ENCODE measurements at places on chromosomes 7 and 10. TPM values are rescaled to one million over a fixed set of nuclear protein-coding genes. Genes with fewer than 3 reads are reported as not detected.

Gene CFAP70
- polyA plus RNA-seq, result 0.31 TPM

Gene SAMD8
- 4.3 TPM for polyA plus RNA-seq

Gene FGL2
- polyA plus RNA-seq, result 19.1 TPM

Gene PTF1A
- 3.4 TPM for polyA plus RNA-seq

Gene MARCHF5
- polyA plus RNA-seq, result 16.4 TPM

Gene HABP2
- polyA plus RNA-seq, result 5.3 TPM

Gene AGAP5
- polyA plus RNA-seq, result 4.7 TPM

Gene CALD1
- 172 TPM for polyA plus RNA-seq

Gene ZNF853
- polyA plus RNA-seq, result 1.6 TPM

Gene PRSS37
- not detected for polyA plus RNA-seq

DNA sequence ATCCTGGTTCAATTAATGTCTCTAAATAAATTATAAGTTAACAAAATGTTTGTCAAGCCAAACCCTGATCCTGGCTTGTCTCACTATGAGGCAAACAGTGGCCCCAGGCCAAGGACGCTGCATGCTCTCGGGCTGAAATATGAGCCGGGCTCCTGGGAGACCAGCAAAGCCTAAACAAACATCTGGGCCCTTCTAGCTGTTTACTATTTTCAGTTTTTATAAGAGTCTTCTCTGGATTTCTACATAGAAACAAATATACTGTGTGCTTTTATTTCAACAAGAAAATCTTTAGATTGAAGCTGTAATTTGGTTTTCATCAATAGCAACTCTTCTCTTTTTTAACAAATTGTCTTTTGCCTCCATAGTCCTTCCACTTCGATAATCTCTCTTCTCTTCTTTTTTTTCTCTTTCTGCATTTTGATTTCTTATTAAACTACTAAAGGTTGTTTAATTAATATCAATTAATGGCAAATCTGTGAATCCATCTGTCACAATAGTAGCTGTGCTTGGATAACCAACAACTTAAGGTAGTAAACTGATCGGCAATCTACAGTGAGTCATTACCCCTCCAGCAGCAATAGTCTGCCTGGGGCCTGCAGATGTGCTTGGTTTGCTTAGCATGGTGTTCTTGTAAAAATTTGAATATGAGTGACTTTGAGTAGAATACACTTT, 83.3 kb upstream of the DNAJC1 start:
- peaks cover 9% of the 10 kb centered on the region for H3K4me1 ChIP-seq
- peak; percentile 92 for DNase-seq
- H3K27ac ChIP-seq, result no peak overlapping the region
- H3K36me3 ChIP-seq, result no peaks in the 10 kb centered on the region
- H3K27me3 ChIP-seq, result no peaks in the 10 kb centered on the region

DNA sequence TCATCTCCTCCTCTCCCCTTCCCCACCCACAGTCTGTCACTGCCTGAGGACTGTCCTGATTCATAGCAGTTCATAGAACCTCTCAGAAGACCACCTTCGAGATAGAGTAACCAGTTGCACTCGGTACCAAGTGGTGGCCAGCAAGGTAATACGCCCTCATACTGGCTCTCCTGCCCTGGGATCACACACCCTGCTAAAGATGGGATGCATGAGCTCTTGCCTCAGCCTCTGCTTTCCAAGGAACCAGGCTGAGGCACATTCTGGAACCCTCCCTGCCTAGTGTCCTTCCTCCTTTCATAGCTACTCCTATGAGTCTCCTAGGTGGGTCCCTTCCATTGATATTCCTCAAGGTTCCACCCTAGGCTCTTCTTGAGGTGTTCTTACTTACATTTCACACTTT, 15.5 kb downstream of the CFAP43 start:
- H3K27me3 ChIP-seq, result no peaks in the 10 kb centered on the region
- H3K4me3 ChIP-seq, result no peak overlapping the region
- DNase-seq, result no peak
- H3K36me3 ChIP-seq, result no peaks in the 10 kb centered on the region
- no peak overlapping the region for H3K27ac ChIP-seq

DNA sequence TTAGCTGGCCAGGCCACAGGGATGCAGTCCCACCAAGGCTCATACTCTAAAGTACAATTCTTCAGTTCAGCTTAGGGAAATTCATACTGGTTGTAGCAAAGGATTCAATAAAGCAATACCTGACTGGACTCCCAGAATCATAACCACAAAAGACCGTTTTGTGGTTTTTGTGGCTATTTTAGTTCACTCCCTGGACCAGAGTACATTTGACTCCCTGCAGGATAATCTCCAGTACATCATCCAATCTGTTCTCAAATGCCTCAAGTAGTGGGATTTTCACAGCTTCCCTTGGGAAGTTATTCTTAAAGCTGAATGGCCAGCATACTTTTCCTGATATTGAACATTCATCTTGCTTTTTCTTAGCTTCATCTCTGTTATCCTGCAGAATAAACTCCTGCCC, 29.3 kb upstream of the YAE1 start:
- no peak for DNase-seq
- H3K4me1 ChIP-seq, result no peaks in the 10 kb centered on the region
- no peak overlapping the region for H3K4me3 ChIP-seq
- H3K36me3 ChIP-seq, result no peaks in the 10 kb centered on the region

DNA sequence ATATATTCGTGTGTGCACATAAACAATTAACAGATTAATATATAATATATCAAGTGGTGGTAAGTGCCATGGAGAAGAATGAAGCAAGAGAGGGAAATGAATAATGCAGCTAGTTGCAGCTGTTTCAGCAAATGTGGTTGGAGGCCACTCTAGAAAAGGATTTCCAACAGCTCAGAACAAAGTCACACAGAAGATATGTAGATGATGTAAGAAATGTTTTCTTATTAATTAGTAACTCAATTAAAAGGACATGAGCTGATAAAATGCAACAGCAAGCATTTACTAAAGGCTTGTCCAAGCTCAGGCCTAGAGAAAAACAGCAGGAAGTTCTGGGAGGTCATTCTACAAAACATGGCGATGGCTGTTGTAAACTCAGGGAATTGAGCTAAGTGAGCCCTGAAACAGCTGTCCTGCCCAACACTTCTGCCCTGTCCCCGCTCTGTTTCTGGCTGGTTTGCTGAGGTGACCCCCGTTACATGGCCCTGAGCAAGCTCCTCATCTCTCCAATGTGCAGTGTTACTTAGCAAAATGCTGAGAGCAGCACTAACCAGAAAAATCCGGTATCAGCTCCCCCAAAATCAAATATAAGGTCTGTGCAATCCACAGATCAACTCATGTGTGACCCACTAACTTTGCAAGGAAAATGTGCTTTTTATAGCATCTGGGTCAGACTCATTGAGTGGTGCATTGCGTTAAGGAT, 23.4 kb upstream of the C10orf67 start:
- H3K27ac ChIP-seq, result no peak overlapping the region
- H3K4me1 ChIP-seq, result peaks cover 13% of the 10 kb centered on the region
- H3K27me3 ChIP-seq, result no peaks in the 10 kb centered on the region
- H3K4me3 ChIP-seq, result no peak overlapping the region
- DNase-seq, result no peak

GRCh38 chr7:90736968-90737939, 141.1 kb downstream of the CDK14 start:
- H3K4me1 ChIP-seq, result no peaks in the 10 kb centered on the region
- H3K27me3 ChIP-seq, result no peaks in the 10 kb centered on the region
- H3K36me3 ChIP-seq, result peaks cover 10% of the 10 kb centered on the region
- no peak for DNase-seq

- no peak overlapping the region for H3K27ac ChIP-seq
- peaks cover 42% of the 10 kb centered on the region for H3K36me3 ChIP-seq
- no peaks in the 10 kb centered on the region for H3K27me3 ChIP-seq
- no peak for DNase-seq
- no peaks in the 10 kb centered on the region for H3K4me1 ChIP-seq
Measured at GRCh38 chr10:63156236-63156635, 23.1 kb downstream of the NRBF2 start.

- no peaks in the 10 kb centered on the region for H3K27me3 ChIP-seq
- DNase-seq, result no peak
- H3K4me1 ChIP-seq, result peaks cover 34% of the 10 kb centered on the region
- H3K27ac ChIP-seq, result no peak overlapping the region
- H3K4me3 ChIP-seq, result no peak overlapping the region
- H3K36me3 ChIP-seq, result peaks cover 5% of the 10 kb centered on the region
Measured at GRCh38 chr10:88901206-88901983, 21.4 kb downstream of the STAMBPL1 start.

- H3K27ac ChIP-seq, result no peak overlapping the region
- no peak for DNase-seq
- no peaks in the 10 kb centered on the region for H3K4me1 ChIP-seq
- H3K27me3 ChIP-seq, result no peaks in the 10 kb centered on the region
- no peak overlapping the region for H3K4me3 ChIP-seq
- no peaks in the 10 kb centered on the region for H3K36me3 ChIP-seq
Measured at GRCh38 chr7:103637094-103637493, 191.1 kb upstream of the SLC26A5 start.

GRCh38 chr10:104582602-104582951, 58.5 kb upstream of the SORCS3 start:
- no peaks in the 10 kb centered on the region for H3K4me1 ChIP-seq
- no peak for DNase-seq
- H3K4me3 ChIP-seq, result no peak overlapping the region
- no peaks in the 10 kb centered on the region for H3K36me3 ChIP-seq

DNA sequence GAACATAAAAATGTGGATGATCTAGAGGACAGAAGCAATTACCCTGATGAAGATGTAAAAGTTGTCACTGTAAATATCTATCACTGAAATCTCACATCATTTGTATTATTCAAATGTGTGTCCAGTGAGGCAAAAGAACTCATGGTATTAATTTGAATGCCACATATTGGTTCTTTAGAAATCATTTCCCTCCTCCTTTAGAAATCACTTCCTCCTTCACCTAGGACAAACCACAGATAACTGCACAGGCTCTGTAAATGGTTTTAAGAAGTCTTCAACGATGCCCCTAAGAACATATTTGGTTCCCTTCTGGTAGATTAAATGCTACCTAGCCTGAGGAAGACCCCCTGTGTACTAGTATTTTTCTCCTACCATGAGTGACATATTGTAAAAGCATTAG, 33.1 kb upstream of the ZNF518A start:
- no peak overlapping the region for H3K27ac ChIP-seq
- no peak overlapping the region for H3K4me3 ChIP-seq
- no peaks in the 10 kb centered on the region for H3K36me3 ChIP-seq
- H3K4me1 ChIP-seq, result no peaks in the 10 kb centered on the region

GRCh38 chr7:128120976-128121490, 89.8 kb upstream of the LRRC4 start:
- no peak for DNase-seq
- no peak overlapping the region for H3K4me3 ChIP-seq
- H3K36me3 ChIP-seq, result no peaks in the 10 kb centered on the region
- H3K4me1 ChIP-seq, result no peaks in the 10 kb centered on the region

- H3K4me3 ChIP-seq, result peak overlapping the region; percentile 7
- peak; percentile 95 for DNase-seq
- peaks cover 72% of the 10 kb centered on the region for H3K4me1 ChIP-seq
- peak overlapping the region; percentile 89 for H3K27ac ChIP-seq
Measured at GRCh38 chr10:110501142-110501937, 3.6 kb downstream of the DUSP5 start.

GRCh38 chr7:149707448-149707886, 65.9 kb downstream of the ZNF467 start:
- no peaks in the 10 kb centered on the region for H3K27me3 ChIP-seq
- no peaks in the 10 kb centered on the region for H3K36me3 ChIP-seq
- no peak overlapping the region for H3K4me3 ChIP-seq
- H3K4me1 ChIP-seq, result no peaks in the 10 kb centered on the region
- no peak for DNase-seq
- H3K27ac ChIP-seq, result no peak overlapping the region

- H3K4me3 ChIP-seq, result no peak overlapping the region
- no peaks in the 10 kb centered on the region for H3K27me3 ChIP-seq
Measured at GRCh38 chr10:84204122-84204521, 9.8 kb downstream of the CDHR1 start.

- no peak for DNase-seq
- H3K27ac ChIP-seq, result no peak overlapping the region
- H3K36me3 ChIP-seq, result no peaks in the 10 kb centered on the region
- H3K27me3 ChIP-seq, result no peaks in the 10 kb centered on the region
- no peak overlapping the region for H3K4me3 ChIP-seq
Measured at GRCh38 chr7:77830649-77831355, 32.2 kb downstream of the PHTF2 start.

GRCh38 chr10:5656737-5657579, 9.4 kb downstream of the ASB13 start:
- no peak overlapping the region for H3K4me3 ChIP-seq
- H3K27me3 ChIP-seq, result no peaks in the 10 kb centered on the region
- peaks cover 49% of the 10 kb centered on the region for H3K4me1 ChIP-seq
- no peak overlapping the region for H3K27ac ChIP-seq

DNA sequence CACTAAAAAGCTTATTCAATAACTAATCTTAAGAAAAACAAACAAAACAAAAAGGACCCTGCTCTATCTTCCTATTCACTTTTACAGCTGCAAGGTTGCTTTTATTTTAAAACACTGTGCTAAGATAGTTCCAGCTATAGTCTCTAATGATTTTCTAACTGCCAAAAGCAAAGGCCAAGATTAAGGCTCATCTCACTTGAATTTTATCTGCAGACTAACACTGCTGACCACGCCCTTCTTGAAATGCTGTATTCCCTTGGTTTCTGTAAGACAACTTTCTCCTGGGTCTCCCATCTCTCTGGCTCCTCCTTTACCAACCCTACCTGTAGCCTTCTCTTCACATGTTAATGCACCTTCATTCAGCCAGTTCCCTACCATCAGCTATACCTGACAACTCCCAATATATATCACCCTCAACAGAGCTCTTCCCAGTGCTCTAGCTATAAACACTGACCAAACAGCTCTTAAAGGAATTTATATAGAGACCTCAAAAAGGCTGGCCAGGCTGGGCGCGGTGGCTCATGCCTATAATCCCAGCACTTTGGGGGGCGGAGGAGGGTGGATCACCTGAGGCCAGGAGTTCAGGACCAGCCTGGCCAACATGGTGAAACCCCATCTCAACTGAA, 11.7 kb downstream of the SRPK2 start:
- DNase-seq, result no peak
- no peaks in the 10 kb centered on the region for H3K4me1 ChIP-seq

DNA sequence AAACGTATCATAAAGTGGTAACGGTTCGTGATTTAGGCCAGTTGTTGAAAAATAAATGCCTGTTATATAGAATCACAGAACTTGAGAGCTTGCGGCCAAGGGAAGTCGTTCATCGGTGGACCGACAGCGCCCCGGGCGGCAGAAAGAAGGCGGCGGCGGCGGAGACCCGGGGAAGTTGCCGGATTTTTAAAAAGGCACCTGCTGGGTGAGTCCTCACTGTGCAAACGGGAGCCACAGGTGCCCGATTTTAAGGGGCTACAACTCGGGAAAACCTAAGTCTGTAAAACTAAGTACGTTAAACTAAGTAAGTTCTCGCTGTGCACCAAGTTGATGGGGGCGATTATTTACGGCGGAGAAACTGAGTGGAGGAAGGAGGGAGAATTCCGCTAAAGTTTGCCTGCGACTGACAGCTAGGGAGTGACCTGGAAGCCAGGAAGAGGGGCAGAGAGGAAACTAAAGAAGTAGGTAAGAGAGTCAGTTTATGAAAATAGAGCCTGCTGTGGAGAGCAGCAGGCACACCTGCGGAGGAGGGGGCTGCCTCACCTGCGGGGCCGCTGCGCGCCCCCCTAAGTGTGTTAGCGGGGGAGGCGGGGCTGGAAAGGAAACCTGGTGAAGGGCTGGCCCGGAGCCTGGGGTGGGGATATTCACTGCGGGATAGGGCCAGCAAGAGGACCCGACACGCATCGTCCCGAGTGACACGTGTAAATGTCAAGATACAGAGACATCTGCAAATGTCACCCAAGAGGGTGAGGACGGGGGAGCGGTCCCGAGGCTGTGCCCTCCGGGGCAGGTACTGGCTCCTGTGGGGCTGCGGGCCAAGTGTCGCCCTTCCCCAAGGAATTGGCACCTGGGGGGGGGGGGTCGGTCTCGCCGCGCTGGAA, 996 bp downstream of the ADAM12 start:
- peak; percentile 56 for DNase-seq
- H3K36me3 ChIP-seq, result no peaks in the 10 kb centered on the region
- H3K27me3 ChIP-seq, result peaks cover 40% of the 10 kb centered on the region
- H3K27ac ChIP-seq, result no peak overlapping the region
- peaks cover 6% of the 10 kb centered on the region for H3K4me1 ChIP-seq
